ENCODE measurements at places on chromosomes 4 and X.
A peak's percentile ranks its signal among the peaks of the same experiment; 100 is the strongest.

- H3K27ac ChIP-seq = no peak overlapping the region
- DNase-seq = no peak
- peaks cover 2% of the 10 kb centered on the region for H3K4me1 ChIP-seq
- no peaks in the 10 kb centered on the region for H3K36me3 ChIP-seq
- no peak overlapping the region for H3K4me3 ChIP-seq
- H3K27me3 ChIP-seq = no peaks in the 10 kb centered on the region
These were observed 145.7 kb downstream of the AMMECR1 start for GRCh38 chrX:110172215-110172614.

DNA sequence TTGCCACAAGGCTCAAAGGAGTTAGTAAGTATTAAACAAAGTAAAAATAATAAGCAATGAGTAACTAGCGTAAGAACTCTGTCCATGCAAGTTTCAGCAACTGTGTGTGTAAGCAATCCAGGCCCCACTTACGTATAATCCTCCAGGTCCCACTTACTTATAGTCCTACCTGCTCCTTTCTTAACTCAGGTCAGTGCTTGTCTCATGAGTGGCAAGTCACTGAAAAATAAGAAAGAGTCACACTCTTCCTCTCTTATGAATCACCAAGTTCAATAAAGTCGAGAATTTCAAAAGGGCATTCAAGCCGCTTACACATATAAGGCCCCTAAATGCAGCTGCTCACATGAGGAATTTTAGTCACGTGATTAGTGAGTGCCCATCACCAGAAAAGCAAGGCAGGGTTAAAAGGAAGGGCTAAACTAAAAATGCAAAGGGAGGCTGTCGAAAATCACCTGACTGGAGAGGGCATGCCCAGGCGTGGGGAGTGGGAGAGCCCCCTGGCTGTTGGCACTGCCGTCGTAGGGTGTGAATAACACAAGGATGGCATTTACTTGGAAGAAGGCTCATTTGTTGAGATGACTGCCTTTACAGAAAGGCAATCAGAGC lies 58.2 kb downstream of the ZNF827 start:
- no peak for DNase-seq
- no peak overlapping the region for H3K4me3 ChIP-seq
- H3K36me3 ChIP-seq = peaks cover 2% of the 10 kb centered on the region
- H3K27me3 ChIP-seq = no peaks in the 10 kb centered on the region
- no peak overlapping the region for H3K27ac ChIP-seq
- H3K4me1 ChIP-seq = 0 out of 2 replicates have a peak, but pooled peaks cover 4% of the 10 kb centered on the region

GRCh38 chrX:118961866-118962560 lies 12.4 kb upstream of the LONRF3 start:
- no peaks in the 10 kb centered on the region for H3K36me3 ChIP-seq
- no peak overlapping the region for H3K27ac ChIP-seq
- H3K4me3 ChIP-seq = no peak overlapping the region

DNA sequence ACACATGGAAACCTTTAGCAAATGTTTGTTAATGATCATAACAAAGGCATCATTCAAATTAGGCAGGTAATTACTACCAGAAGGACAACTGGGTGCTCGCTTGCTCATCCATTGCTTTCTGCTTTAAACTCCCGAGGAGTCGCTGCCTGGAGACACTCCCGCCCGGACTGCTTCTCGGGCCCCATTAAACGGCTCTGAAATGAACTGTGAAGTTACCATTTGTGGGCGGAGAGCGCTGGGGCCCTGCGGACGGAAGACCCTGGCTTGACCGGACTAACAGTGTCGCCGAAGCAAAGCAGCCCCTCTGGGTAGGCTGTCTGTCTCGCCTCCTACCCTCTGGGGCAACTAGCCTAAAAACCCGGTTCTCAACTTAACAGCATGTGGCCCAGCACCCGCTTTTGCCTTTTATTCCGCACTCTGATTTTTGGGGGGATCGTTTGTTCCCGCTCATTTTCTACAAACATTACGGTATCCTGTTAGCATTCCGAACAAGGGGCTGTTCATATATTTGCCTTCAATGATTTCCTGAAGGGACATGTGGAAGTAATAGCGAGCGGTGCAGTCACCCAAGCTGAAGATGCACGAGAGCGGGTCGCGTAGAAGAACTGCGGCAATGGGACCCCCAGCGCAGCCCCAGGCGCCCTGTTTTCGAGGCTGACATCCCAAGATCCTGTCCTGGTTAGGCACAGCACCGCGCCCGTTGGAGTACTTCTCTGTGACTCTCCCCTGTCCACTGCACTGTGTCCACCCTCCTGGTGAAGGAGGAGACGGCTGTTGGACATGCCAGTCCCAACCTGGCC lies 1.6 kb upstream of the PDGFRA start:
- DNase-seq = no peak
- H3K27me3 ChIP-seq = peaks cover 77% of the 10 kb centered on the region
- no peak overlapping the region for H3K27ac ChIP-seq
- peak overlapping the region; percentile 33 for H3K4me3 ChIP-seq
- no peaks in the 10 kb centered on the region for H3K36me3 ChIP-seq
- peaks cover 6% of the 10 kb centered on the region for H3K4me1 ChIP-seq

DNA sequence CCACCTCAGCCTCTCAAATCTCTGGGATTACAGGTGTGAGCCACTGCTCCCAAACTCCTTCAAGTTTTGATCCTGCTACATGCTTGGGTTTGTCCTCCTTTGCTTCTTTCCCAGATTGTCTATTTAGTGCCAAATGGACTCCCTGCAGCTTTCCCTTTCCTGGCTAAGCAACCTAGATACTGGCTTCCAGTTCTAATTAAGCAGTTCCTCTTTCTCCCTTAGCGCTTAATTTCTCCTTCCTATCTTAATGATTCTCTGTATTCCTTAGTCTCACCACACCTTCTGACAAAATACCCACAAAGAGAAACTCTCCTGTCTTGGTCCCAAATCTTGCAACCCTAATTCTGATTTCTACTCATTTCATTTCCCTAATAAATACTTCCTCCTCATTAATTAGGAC lies 7.8 kb downstream of the RXFP1 start:
- no peak overlapping the region for H3K4me3 ChIP-seq
- H3K27ac ChIP-seq = no peak overlapping the region
- no peaks in the 10 kb centered on the region for H3K27me3 ChIP-seq
- no peak for DNase-seq

GRCh38 chr4:94469221-94469784 lies 17.6 kb downstream of the PDLIM5 start:
- DNase-seq = no peak
- H3K27me3 ChIP-seq = no peaks in the 10 kb centered on the region
- H3K27ac ChIP-seq = no peak overlapping the region
- H3K4me3 ChIP-seq = no peak overlapping the region

GRCh38 chrX:2717312-2717711 lies 26.2 kb downstream of the CD99 start:
- no peak overlapping the region for H3K4me3 ChIP-seq

DNA sequence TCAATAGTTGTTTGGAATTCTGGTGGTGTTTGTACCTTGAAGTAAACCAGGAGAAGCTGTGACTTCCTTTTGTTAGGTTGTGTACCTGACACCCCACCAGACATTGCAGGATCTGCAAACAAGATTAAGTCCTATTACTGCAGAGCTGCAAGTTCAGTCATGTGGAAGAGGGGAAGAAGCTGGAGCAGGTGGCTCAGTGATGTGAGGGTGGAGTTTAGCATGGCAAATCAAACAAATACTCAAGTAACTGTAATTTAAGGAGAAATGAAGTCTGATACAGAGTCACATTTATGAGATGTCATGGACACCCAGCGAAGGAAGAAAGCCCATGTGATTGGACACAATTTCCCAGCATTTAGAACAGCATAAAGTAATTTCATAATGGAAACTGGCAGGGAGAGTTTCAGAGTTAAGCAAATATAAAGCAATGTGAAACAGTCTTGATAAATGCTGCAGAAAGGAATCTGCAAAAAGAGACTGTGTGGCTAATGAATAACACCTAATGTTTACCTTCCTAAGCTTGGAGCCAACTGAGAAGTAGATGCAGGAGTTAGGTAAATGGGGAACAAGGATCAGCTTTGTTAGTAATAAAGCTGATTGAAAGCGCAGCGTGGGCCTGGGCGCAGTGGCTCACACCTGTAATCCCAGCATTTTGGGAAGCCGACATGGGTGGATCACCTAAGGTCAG lies 249.1 kb downstream of the GBA3 start:
- H3K4me1 ChIP-seq = no peaks in the 10 kb centered on the region
- H3K27me3 ChIP-seq = no peaks in the 10 kb centered on the region
- DNase-seq = no peak
- no peak overlapping the region for H3K4me3 ChIP-seq
- no peaks in the 10 kb centered on the region for H3K36me3 ChIP-seq

GRCh38 chr4:74030285-74030684 lies 8.2 kb downstream of the CXCL3 start:
- no peaks in the 10 kb centered on the region for H3K27me3 ChIP-seq
- DNase-seq = no peak
- H3K4me1 ChIP-seq = no peaks in the 10 kb centered on the region
- no peak overlapping the region for H3K4me3 ChIP-seq
- no peak overlapping the region for H3K27ac ChIP-seq

GRCh38 chrX:70196961-70197720 lies 19.9 kb downstream of the DGAT2L6 start:
- H3K4me3 ChIP-seq = no peak overlapping the region
- no peak overlapping the region for H3K27ac ChIP-seq
- DNase-seq = peak; percentile 41
- H3K4me1 ChIP-seq = no peaks in the 10 kb centered on the region
- H3K36me3 ChIP-seq = no peaks in the 10 kb centered on the region
- no peaks in the 10 kb centered on the region for H3K27me3 ChIP-seq

- no peaks in the 10 kb centered on the region for H3K36me3 ChIP-seq
- H3K27me3 ChIP-seq = no peaks in the 10 kb centered on the region
- no peak for DNase-seq
- no peak overlapping the region for H3K4me3 ChIP-seq
These were observed 45.9 kb downstream of the TSC22D3 start for GRCh38 chrX:107729558-107730297.

GRCh38 chrX:52574416-52575275 lies 57.8 kb upstream of the XAGE1B start:
- no peak overlapping the region for H3K27ac ChIP-seq
- H3K36me3 ChIP-seq = no peaks in the 10 kb centered on the region
- no peak overlapping the region for H3K4me3 ChIP-seq
- DNase-seq = peak; percentile 4

DNA sequence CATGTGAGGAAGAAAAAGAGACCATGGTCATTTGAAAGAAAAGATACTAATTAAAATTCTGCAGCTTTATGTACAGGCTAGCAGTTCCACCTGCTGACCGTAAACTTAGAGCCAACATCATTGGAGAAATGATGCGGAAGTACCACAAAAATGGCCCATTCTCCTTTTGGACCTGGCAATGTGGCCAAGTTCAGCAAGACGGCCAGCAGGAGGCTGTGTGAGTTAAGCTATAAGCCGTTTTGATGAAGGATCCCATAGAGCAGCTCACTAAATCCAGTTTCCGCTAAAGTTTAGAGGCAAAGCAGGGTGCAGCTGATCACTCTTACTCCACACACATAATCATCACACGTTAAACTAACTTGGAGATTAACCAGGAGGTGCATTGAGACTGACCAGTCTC lies 133.8 kb downstream of the LDB2 start:
- no peaks in the 10 kb centered on the region for H3K36me3 ChIP-seq
- H3K4me3 ChIP-seq = no peak overlapping the region
- H3K4me1 ChIP-seq = no peaks in the 10 kb centered on the region

GRCh38 chr4:48266781-48267180 lies 2.9 kb downstream of the TEC start:
- no peaks in the 10 kb centered on the region for H3K4me1 ChIP-seq
- H3K27ac ChIP-seq = no peak overlapping the region
- H3K27me3 ChIP-seq = no peaks in the 10 kb centered on the region
- H3K4me3 ChIP-seq = no peak overlapping the region
- no peak for DNase-seq

- no peaks in the 10 kb centered on the region for H3K4me1 ChIP-seq
- no peaks in the 10 kb centered on the region for H3K27me3 ChIP-seq
These were observed 793.7 kb upstream of the LCORL start for GRCh38 chr4:18815081-18815778.

- H3K27me3 ChIP-seq = no peaks in the 10 kb centered on the region
- no peak overlapping the region for H3K4me3 ChIP-seq
- no peaks in the 10 kb centered on the region for H3K36me3 ChIP-seq
- no peak overlapping the region for H3K27ac ChIP-seq
These were observed 162.2 kb downstream of the KLHL4 start for GRCh38 chrX:87679849-87680248.

- no peaks in the 10 kb centered on the region for H3K27me3 ChIP-seq
- H3K36me3 ChIP-seq = no peaks in the 10 kb centered on the region
- no peak overlapping the region for H3K27ac ChIP-seq
- no peaks in the 10 kb centered on the region for H3K4me1 ChIP-seq
- no peak overlapping the region for H3K4me3 ChIP-seq
These were observed 457.5 kb upstream of the GRID2 start for GRCh38 chr4:91846233-91846632.

- H3K4me1 ChIP-seq = no peaks in the 10 kb centered on the region
- H3K4me3 ChIP-seq = no peak overlapping the region
- H3K27ac ChIP-seq = no peak overlapping the region
- H3K27me3 ChIP-seq = no peaks in the 10 kb centered on the region
These were observed 208.2 kb downstream of the PARM1 start for GRCh38 chr4:75141162-75141561.

- H3K4me1 ChIP-seq = no peaks in the 10 kb centered on the region
- H3K27me3 ChIP-seq = no peaks in the 10 kb centered on the region
- DNase-seq = no peak
- no peak overlapping the region for H3K27ac ChIP-seq
- H3K36me3 ChIP-seq = no peaks in the 10 kb centered on the region
These were observed 411.3 kb upstream of the EMCN start for GRCh38 chr4:100929135-100929534.

DNA sequence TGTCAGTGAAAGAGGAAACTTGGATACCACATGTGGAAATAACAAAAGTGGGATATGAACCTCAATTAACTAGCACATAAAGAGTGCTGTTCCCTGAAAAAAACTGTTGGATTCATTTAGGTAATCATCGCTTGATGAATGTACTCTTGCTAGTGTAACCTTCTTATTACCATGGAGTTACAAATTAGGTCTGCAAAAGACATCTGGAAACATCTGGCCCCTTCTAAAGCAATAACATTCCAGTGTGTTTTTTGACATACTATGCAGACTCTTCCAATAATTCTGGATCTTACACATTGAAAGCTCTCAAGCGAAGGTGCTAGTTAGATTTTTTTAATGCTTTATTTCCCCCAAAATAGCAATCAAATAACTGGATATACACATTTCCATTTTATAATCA lies 134.6 kb downstream of the ATP10D start:
- no peaks in the 10 kb centered on the region for H3K27me3 ChIP-seq
- H3K4me1 ChIP-seq = no peaks in the 10 kb centered on the region
- no peak overlapping the region for H3K4me3 ChIP-seq

DNA sequence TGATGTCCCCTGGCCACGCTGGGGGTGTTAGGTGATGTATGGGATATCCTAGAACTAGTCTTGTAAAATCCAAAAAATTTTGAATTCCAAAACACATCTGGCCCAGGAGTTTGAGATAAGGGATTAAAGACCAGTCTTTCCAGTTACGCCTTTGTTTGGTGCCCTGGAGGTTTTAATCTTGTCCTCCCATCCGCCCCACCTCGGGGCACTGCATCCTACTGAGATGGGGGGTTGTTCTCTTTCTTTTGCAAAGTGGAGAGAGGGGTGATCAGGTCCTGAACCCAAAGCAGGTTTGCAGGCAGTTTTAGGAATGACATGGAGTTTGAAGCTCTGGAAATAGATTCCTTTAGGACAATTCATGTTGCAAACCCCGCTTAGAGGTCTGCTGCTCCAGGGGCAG lies 1.8 kb downstream of the SUV39H1 start:
- no peak overlapping the region for H3K4me3 ChIP-seq
- no peak overlapping the region for H3K27ac ChIP-seq
- peaks cover 19% of the 10 kb centered on the region for H3K36me3 ChIP-seq
- peaks cover 4% of the 10 kb centered on the region for H3K4me1 ChIP-seq
- DNase-seq = no peak
- H3K27me3 ChIP-seq = no peaks in the 10 kb centered on the region
